ENCODE measurements at places on chromosomes 1 and 21.

DNA sequence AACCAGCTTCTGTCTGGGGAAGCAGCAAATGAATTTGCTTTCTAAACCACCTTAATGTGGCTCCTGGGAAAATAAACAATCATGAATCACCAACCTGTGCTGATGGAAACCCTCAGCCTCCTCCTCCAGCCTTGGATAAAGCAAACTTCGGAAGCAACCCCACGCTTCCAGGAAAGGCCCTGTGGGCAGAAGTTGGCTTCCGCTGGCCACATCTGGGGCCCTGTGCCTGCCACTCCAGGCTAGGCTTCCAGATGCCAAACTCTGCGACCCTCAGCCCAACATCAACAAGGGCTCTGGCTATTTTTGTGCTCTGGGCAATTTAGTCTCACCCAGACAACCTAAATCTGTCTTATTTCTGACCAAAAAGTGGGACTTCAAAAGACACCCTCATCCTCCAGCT lies 6.2 kb upstream of the OXCT2 start:
- no peak for DNase-seq

DNA sequence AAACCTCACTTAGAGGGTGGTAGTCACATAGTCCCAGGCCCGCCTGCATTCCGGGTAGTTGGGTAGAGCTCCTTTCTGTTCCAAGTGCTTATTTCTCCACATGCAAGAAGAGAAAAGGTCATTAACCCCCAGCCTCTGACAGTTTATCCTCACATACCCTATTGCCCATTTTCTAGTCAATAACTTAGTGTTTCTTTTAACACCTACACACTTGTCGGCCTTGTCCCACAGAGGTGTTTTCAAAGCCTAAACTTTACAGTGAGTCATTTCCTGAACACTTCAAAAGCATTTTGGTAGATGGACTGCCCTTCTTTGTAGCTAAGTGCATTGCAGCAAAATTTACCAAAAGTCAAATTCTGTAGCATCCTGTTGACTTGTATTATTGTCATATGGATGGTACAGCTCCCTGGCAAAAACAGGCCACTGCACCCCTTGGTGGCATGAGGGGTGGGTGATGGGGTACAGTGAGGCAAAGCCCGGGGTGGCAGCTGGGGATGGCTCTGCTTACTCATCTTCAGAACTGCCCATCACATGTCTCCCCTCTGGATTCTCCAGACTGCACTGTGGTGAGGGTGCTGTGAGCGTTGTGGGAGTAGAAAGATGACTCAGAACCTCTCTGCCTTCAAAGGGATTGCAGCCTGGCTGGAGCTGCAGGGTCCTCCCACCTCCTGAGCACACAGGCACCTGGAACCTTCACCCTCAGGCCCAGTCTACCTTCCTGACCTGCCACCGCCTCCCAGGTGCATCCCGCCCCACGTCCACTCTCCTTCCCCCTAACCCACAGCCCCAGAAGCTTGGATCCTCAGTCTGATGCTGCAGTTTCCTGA lies 45.8 kb upstream of the DMRTB1 start:
- DNase-seq, result no peak

DNA sequence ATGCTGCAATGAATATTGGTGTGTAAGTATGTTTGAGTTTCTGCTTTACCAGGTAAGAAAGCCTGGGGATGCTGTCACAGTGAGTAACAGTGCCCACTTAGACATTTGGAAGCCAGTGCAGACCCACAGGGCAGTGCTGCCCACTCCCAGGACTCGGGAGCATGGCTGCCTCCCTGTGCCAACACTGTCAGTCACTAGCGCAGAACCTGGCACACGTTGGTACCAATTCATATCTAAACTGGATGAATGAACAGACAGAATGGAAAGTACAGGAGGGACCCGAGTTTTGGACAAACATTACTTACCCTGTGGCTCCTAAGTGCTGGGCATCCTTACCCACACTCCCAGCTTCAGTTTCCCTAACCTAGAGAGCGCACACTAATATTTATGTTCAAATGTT lies 1.6 kb upstream of the EVA1C start:
- no peak for DNase-seq

DNA sequence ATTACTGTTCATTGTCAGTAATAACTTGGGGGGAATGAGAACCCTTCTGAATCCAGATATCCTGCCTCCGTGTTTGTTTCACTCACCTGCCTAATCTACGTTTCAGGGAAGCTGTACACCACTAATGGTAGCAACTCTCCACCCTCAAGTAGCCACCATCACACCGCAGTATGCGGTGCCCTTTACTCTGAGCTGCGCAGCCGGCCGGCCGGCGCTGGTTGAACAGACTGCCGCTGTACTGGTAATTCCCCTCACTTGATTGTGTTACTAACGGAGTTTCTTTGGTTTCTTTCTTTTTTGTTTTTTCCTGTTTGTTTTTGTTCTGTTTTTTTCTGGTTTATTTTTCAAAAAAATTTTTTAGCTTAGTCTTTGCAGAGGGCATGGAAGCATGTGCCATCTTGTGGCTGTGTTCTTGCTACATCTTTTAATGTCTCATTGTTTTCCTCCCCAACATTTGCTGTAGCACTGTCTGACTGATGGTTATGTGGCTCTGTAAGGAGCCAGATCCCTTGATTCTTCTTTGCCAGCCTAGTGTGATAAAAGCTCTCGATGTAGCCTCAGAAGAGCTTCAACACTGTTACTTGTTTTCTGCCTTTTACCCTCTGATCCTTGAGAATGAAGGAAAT lies 15.9 kb upstream of the OLFML3 start:
- DNase-seq, result no peak

- DNase-seq, result no peak
These were observed 22.1 kb downstream of the AHDC1 start for GRCh38 chr1:27581823-27582243.

DNA sequence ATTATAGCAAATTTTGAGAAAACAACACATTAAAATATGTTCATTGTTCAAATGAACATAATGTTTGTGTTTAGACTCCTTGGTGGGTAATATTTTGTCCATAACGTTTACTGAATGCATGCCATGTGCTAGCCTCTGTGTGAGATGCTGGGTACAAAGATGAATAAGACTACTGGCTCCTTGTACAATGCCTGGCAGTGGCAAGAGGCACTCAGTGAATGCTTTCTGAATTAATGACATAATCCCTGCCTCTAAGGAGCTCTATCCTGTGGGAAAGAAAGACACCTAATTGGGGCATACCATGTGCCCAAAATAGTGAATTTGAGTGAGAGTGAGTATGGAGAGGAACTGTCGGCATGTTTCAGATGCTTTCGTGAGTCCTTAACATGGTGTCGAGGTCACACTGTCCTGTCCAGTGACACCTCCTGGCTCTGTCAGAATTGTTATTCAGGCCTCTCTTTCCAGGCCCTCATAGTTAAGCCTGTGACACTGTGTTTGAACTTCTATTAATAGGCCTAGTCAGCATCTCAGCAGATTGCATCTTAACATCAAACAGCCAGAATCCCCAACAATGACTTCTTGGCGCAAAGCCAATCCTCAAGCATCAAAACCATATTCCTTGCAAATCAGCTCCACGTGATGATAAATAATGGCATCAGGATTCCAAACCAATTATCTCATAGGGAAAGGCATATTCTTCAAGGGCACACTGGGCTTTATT lies 32.8 kb upstream of the S1PR1 start:
- DNase-seq, result peak; percentile 39

DNA sequence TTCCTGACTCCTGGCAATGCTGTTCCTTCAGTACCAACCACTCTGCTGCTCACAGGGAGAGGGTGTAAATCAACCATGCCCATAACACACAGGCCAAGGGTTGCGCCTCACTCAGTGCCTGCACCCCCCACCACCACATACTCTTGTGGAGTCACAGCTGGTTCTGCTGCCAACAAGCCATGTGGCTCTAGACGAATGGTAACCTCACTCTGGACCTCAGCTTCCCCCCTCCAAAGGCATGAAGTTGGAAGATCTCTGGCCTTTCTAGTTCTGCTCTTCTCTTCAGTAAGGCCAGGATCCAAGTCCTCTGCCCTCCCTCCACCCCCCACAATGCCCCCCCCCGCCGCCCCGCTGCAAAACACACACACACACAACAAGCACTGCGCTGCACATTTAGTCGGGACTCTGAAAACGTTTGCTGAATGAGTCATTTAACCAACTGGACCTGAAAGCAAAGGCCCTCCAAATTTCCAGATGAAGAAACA lies 1.7 kb upstream of the GLIS1 start:
- no peak for DNase-seq

GRCh38 chr1:71676979-71677925 lies 596.4 kb upstream of the ZRANB2 start:
- DNase-seq, result no peak

- peak; percentile 71 for DNase-seq
These were observed 96.9 kb downstream of the PAPPA2 start for GRCh38 chr1:176559878-176560277.

GRCh38 chr1:240031009-240031408 lies 60.7 kb upstream of the FMN2 start:
- DNase-seq, result no peak

DNA sequence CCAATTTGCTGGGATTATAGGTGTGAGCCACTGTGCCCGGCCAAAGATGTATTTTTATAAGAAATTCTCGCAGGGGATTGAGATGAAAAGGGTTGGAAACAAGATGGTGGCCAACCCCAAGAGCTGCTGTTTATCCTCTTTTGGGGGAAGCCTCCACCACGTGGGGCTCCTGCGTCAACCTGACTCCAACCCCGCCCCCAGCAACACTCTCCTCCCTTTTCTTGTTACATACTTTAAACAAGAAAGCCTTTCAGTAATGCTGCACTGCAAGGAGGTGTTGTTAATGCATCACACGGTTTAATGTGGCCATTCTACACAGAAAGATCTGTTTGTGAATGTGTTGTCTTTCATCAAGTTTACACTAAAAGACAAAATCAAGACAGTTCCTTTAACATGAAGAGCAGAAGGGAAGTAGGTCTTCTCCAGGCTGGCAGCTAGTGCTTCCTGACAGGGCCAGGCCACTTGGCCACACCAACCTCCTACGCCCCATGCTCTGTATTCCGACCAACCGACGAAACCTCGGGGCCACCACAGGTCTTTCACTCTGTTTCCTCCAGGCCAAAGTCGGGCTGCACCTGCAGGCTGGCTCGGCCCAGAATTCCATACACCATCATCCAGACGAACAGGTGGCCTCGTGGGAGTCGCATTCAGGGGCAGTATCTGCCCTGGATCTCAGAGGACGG lies 25.9 kb downstream of the C2CD2 start:
- no peak for DNase-seq

GRCh38 chr1:15053153-15053552 lies 100.4 kb upstream of the TMEM51 start:
- DNase-seq, result no peak

DNA sequence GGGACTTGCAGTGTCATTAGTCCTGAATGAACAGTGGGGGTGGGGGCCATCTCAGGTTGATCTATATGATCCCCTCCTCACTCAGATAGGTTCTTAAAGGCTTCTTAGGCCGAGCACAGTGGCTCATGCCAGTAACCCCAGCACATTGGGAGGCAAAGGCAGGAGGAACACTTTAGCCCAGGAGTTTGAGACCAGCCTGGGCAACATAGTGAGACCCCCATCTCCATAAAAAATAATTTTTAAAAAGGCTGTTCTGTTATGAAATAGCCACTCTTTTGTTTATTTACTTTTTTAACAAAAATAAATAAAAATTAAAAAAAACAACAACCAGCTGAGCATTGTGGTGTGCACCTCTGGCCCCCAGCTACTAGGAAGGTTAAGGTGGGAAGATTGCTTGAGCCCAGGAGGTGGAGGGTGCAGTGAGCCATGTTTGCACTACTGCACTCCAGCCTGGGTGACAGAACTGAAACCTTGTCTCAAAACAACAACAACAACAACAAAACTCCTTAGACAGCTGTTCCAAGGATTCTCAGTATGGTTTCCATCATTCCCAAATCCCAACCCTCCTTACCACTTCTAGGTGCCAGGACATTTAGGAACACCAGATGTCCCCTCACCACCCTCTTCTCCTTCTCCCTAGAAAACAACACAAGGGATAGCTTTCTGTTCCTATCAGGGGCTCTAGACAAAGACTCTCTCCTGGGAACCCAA lies 2.0 kb upstream of the TRAPPC3 start:
- DNase-seq, result no peak

- peak; percentile 26 for DNase-seq
These were observed 36.6 kb downstream of the GJA5 start for GRCh38 chr1:147723691-147724323.

- DNase-seq, result no peak
These were observed 140.8 kb downstream of the CHRM3 start for GRCh38 chr1:239527051-239527693.

DNA sequence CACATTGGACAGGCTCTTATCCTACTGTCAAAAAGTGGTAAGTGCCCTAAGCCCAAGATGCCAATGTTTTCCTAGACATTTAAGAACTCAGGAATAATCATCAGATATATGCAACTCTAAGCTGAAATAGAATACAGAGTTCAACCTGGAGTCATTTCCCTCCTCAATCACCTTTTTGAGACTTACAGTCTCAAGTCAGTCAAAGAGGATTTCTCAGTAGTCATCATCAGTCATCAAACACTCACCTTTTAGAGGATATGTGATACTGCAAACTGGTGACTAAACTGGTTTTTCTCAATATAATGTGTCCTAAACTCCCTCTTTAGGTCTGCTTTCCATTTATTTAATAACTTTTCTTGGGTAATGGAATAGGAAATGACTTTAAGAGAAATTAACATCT lies 145.3 kb upstream of the ADAMTS5 start:
- no peak for DNase-seq

DNA sequence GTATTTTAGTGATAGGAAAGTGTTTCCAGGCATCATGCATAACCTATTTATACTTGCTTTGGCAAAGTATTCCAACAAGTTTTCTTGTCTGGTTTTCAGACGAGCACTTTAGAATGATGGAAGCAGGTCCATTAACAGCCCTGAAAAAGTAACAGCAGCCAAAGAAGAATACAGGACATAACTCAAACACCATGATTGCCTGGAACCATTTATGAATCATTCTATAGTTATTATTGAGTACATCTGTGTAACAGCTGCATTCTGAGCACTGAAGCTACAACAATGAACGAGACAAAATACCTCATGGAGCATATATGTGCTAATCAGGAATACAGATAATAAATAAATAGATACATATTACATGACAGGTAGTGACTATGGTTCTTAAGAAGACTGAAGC lies 12.6 kb downstream of the IL10RB start:
- no peak for DNase-seq

DNA sequence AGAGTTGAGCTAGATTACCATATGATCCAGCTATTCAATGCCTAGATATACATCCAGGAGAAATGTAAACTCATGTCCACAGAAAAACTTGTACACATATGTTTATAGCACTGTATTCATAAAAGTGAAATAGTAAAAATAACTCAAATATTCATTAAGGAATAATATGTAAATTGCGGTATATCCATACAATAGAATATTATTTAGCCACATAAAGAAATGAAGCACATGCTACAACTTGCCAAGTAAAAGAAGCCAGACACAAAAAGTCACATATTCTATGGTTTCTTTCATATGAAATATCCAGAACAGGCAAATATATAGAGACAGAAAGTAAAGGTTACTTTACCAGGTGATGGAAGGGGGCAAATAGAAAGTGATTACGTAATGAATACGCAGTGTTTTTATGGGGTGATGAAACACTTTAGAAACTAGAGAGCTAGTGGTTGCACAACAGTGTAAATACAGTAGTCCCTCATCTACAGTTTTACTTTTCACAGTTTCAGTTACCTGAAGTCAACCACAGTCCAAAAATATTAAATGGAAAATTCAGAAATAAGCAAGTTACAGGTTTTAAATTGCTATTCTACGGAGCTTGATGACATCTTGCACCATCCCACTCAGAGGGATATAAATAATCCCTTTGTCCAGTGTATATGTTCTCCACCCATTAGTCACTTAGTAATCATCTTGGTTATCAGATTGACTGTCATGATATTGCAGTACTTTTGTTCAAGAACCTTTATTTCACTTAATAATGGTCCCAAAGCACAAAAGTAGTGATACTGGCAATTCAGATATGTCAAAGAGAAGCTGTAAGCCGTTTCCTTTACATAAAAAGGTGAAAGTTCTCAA lies 62.3 kb downstream of the ZNF644 start:
- DNase-seq, result no peak
